Spinal cord (tissue), 10 donors: ENCODE measurements at places on chromosomes 7 and 10.
A peak's percentile ranks its signal among the peaks of the same experiment; 100 is the strongest.

GRCh38 chr7:54615537-54615936, 73.4 kb downstream of the VSTM2A start:
- DNase-seq = no peak

- peak; percentile 30 for DNase-seq
Observed at GRCh38 chr7:103989785-103990767, 618 bp upstream of the RELN start.

DNA sequence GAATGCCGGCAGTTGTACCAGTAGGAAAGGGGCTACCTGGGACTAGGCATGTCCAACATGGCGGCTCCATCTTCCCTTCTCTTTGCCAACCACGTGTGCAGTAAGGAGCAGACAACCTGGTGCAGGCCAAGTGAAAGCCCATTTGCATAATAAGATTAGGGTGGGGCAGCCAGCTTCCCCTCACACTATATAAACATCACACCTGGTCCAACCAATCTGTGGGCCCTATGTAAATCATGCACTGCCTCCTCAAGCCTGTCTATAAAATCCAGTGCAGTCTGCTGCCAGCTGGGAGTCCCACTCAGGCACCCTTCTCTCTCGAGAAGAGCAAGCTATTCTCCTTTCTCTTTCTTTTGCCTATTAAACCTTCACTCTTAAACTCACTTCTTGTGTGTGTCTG, 429.3 kb downstream of the CALN1 start:
- no peak for DNase-seq

- peak; percentile 86 for DNase-seq
Observed at GRCh38 chr7:147279964-147280374, 1163.4 kb downstream of the CNTNAP2 start.

- no peak for DNase-seq
Observed at GRCh38 chr10:124344266-124344590, 74.5 kb downstream of the OAT start.

DNA sequence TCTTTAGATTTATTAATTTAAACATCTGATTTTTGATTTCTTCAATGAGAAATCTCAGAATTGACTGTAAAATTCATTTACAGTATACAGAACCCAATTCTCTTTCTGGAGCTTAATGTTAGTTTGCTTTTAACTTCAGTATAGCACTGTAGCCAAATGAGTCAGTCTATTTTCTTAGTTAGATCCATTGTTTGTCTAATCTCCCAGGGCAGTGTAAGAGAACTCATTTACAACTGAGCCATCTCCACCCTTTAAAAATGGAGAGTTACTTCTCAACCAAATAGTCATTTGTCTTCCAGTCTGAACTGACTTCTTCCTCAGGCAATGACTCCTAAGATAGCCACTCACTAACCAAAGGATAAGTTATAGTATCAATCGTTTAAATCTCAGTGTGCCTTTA, 3.0 kb upstream of the WNT2 start:
- DNase-seq = no peak

DNA sequence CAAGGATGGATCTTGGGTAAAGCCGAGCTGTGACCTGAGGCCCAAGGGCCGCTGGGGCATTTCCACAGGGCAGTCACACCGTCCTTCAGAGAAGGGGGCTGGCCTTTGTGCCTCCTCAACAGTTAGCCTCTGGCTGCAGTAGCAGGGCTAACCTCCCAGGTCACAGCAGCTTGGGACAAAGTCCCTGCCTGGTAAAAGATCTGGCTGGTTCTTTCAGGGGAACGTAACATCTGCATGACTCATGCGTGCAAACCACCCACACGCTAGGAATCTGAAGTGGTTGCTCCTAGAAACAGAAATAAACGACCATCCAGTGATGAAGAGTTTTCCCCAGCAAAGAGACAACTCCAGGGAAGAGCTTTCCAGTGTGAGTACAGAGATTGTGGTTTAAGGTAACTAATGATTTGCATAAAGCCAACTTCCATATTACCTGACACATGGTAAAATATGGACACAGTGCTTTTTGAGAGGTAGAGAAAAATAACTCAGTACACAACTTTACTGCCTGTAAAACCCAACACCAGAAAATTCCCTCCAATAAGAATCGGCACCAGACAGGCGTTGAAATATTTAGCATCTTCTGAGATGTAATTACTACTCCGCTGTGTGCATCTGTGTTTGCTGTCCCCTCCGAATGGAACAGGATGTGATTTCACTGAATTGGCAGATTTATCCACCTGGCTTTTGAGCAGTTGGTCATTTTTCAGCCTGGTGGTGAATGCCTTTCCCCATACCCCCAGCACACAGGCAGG, 84.9 kb upstream of the ADRB1 start:
- no peak for DNase-seq

GRCh38 chr7:57482-58255, 134.7 kb upstream of the FAM20C start:
- peak; percentile 69 for DNase-seq

- no peak for DNase-seq
Observed at GRCh38 chr7:151225948-151226510, 976 bp downstream of the ABCF2 start.

DNA sequence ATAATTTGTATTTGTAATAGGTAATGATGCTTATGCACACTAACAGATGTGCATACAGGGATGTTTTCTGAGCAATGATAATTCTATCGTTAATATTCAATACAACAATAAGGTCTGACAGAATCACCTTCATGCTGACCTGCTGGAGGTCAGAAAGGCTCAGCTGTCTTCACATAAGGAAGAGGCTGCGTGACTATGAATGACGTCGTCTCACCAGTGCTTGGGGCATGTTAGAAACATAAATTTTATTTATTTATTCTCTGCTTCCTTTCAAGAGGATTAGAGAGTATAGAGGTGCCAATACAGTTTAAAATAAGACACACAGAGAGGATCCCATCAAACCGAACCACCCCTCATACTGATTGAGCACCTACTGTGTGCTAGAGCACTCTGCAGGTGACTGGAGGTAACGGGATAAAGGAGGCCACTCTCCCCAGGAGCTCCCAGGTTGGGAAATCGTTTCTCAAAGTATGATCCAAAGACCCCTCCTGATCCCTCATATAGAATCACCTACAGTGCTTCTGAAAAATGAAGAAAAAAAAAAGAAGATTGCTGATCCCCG, 265.6 kb upstream of the NPVF start:
- DNase-seq = no peak

DNA sequence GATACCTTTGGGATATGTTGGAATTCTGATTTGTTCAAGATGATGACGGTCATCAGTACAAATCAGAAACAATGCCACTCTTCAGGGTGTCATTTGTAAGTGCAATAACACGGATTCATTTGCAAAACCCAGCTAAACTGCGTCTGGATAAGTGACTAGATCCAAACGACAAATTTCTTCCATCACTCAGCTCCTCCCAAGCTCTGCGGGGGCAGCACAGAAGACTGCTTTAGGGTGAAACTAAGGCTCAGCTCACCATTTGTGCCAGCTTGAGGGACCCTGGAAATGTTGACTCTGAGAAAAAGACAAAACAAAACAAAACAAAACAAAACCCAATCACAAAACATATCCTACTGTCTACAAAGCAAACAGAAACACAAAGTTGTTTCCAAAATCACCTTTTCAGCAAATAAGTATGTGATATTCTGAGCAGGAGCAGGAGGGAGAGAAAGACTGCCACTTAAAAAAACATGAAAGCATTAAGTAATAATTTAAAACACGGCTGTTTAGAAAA, 8.0 kb downstream of the EVX1 start:
- no peak for DNase-seq

GRCh38 chr10:132433671-132434340, 36.8 kb downstream of the PWWP2B start:
- no peak for DNase-seq

- DNase-seq = no peak
Observed at GRCh38 chr10:11609492-11610093, 1.9 kb downstream of the USP6NL start.
